ENCODE measurements at places on chromosomes 3 and 15.

DNA sequence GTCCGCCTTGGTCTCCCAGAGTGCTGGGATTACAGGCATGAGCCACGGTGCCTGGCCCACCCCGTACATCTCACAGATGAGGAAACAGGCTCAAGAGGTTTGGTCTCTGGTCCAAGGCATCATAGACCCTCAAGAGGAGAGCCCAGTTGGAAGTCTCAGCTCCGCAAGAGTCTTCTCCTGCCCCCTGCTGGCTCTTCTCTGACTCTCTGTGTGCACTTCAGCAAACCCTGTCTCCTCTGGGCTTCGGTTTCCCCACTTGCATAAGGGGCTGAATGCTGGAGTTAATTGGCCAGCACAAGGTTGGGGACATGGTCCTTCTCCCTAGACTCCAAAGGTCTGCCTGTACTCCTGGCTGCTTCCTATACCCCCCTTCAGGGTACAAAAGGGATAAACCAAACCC is 3.9 kb downstream of the MST1R start:
- DNase-seq, result peak; percentile 29

DNA sequence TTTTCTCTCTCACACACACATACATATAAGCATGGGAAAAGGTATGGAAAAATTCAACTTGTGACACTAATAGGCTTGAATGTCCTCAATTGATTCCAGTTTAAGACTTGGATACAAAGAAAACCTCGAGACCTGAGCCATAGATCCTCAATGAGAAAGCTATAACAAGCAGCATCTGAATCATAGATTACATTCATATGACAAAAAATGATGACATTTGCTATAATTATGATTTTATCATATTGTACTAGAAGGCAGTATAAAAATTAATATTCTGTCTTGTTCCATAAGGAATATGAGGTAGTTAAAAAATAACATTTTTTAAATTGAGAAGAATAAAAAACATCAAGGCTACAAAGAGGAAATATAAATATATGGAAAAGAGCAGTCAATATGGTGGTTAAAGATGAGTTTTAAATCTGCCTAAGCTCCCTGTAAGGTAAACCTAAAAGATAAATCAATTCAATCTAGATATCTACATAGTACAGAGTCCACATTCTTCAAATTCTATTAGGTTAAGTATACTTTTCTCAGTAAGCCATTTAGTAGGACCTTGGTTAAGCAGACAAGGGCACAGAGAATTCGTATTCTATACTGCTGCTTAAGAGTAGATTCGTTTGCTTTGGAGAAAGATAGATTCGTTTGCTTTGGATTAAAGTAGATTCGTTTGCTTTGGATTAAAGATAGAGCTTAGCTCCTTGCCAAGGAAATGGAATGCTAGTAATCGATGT is 175.7 kb downstream of the STAG1 start:
- DNase-seq, result no peak

DNA sequence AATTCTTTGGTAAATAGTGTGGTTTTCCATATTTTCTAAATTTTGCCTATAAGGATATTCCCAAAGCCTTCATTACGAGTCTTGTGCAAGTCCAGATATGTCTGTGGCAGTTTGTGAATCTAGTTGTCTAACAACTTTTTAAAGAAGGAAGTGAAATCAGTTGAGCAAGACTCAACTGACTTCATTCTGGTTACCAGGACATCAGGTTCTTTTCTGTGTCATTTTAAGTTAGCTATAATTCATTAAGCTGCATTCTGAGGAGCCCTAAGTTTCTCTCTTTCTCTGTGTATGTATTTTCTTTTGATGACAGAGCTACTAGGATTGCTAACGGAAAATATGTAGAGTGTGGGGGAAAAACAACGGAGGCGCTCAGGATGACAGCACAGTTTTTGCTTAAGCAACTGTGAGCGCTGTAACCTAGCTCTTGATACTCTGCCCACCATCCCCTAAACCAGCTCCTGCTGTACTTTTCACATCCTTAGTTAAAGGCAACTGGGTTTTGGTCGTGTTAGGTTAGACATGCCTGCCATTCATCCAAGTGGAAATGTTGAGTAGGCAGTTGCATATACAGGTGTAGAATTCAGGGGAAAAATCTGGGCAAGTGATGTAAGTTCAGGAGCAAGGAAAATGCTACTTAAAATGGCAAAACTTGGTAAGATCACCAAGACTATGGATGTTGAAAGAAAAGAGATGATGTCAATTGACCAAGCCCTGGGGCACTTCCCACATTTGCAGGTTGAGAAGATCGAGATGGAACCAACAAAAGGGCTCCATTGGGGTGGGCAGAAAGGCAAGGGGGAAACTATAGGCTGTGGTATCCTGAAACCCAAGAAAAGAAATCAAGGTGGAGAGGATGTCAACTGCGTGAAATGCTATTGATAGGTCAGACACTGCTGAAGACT is 9.2 kb downstream of the MFSD1 start:
- no peak for DNase-seq

- no peak for DNase-seq
Observed at GRCh38 chr15:90419206-90419605, 31.2 kb downstream of the IQGAP1 start.

DNA sequence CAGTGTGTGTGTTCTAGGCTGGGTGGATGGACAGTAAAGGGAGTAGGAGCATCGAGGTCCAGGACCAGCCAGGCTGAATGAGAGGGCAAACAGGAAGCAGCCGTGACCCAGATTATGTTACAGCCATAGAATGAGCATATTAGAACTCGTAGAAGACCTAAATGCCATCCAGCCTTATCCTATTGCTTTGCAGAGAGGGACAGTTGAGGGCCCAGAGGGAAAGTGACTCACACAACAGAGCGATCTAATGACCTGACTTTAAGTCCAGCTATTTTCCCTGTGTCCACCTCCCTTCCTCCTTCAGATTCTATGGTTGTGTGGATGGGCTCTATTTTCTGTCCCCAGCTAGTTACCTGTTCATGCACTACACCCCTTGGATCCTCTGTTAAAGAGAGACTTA is 634.1 kb upstream of the TBL1XR1 start:
- DNase-seq, result no peak

DNA sequence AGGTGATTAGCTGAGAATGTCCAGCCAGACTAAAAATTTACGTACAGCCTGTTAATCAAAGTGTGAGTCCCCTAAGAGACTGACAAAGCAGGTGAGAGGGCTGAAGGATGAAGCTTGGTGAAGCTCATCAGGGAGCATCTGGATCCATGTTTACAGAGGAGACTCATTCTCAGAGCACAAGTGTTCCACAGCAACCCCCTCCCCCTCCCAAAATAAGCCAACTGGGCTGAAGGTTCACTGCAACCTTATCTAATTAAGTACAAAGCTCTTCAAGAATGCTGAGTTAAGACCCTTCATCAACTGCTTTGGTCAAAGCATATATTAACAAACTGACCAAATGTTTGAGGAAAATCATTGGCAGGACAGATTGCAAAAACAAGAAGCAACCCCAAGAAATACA is 262.6 kb upstream of the ZNF385D start:
- DNase-seq, result peak; percentile 2

- peak; percentile 20 for DNase-seq
Observed at GRCh38 chr15:63277893-63278456, 570 bp downstream of the APH1B start.

GRCh38 chr15:74398183-74398582 is 30.7 kb upstream of the CYP11A1 start:
- DNase-seq, result no peak

DNA sequence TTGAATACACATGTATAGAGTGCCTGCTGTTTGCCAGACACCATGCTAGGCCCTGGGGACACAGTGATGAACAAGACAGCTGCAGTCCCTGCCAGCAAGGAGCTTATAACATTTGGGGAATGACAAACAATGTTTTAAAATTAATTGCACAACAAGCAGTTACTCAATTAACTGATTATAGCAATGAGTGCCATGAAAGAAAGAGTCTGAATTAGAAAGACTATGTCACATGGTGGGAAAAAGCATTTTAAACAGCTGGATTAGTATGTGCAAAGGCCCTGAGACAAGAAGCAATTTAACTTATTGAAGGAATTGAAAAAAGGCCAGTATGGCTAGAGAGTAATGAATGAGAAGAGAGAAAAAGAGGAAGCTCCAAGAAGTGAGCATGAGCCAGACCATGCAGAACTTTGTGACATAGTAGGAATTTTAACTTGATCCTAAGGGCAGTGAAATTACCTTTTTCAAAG is 64.5 kb upstream of the PLXNA1 start:
- DNase-seq, result no peak

- no peak for DNase-seq
Observed at GRCh38 chr3:101387351-101387750, 67.0 kb upstream of the IMPG2 start.
